Activated CD8-positive, alpha-beta memory T cell treated with anti-CD3 and anti-CD28 coated beads, Interleukin-2, amount 50 U/mL, for 48 hours (primary cell): ENCODE measurements at places on chromosomes 11 and 22.

DNA sequence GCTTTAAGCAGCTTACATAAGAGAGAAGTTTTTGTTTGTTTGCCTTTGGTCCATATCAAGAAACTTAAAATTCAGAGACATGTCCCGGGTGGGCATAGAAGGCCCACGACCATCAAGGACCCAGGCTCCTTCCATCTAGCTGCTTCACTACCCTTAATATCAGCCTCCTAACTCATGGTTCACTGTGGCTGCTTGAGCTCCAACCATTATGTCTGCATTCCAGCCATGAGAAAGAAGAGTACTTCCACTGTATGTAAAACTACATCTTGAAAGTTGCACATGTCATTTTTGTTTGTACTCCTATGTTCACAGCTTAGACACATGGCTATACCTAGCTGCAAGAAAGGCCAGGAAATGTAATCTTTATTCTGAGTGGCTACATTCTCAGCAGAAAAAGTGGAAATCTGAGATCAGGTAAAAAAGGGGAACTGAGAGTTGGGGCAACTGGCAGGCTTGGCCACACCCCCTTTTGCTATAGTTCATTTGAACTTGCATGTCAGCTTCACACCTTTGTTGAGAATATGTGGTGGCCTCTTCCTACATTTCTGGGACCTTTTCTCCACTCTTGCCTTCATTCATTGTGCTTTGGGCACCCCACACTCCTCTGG, 81.3 kb upstream of the TP53I11 start:
- DNase-seq, result no peak

DNA sequence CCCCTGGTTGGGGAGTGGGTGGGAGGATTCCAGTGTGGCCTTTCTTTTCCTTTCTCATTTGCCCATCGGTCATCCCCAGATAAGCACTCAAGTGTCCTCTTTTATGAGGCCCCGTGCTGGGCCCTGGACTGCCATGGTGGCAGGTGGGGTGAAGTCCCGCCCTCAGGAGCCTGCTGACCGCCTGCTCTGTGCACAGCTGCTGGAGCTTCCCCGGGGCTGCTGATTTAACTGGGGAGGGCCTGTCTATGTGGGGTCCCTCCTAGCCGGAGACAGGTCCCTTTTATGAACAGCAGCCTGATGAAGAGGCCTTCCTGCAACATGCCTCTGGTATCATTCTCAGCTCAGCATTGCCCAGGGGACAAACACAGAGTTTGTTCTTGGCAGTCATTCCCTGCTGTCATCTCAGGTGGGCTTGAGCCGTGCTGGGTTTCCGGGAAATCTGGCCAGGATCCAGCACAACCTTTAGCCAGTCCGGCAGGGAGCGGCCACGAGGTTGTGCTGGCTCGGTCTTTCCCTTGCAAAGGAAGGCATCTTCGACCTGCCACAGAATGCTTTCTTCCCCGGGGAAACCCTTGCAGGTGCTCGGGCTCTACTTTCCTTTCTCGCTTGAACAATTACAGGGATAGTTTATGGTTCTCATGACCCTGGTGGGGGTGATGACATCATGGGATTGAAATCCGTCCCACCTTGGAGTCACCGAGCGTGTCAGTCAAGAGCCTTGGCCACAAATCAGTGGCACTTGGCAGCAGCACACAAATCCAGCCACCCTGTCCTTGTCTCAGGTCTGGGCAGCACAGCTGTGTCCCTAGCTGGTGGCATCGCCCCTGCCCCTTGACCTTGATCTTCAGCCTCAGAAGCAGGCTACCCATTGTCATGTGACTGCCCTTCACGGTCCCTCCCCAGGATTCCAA, 20.1 kb downstream of the ST14 start:
- no peak for DNase-seq

DNA sequence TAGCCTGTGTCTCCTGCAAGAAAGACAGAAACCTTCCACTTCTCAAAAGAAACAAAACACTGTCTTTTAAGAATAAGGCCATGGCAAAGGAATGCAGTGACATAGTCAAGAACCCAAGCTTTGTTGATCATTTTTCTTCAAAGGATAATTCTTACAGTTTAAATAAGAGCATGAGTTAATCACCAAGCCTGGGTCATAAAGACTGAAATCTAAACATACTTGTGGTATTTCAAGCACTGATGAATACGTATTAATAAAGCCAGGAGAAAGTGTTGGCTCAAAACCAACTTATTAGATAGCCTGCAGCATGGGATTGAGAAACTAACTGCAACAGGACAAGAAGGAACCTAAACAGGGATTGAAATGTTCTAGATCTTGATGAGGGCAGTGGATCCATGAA, 143.3 kb upstream of the MTNR1B start:
- DNase-seq, result no peak

DNA sequence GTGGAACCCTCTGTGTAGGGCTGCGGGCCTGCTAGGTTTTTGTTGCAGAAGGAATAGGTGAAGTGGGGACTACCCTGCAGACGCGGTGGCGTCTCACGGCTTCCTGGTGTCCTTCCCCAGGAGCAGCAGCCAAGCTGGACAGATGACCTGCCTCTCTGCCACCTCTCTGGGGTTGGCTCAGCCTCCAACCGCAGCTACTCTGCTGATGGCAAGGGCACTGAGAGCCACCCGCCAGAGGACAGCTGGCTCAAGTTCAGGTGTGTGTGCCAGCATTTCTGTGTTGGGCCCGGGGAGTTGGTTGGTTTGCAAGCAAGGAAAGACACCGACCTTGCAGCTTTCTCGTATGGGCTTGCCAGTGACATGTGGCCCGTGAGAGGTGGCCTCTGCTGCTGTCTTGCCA, 15.3 kb downstream of the TAB1 start:
- DNase-seq, result no peak

- DNase-seq, result no peak
These were observed 81.7 kb downstream of the BCR start for GRCh38 chr22:23261900-23262450.

- no peak for DNase-seq
These were observed 23.5 kb downstream of the TP53AIP1 start for GRCh38 chr11:128919216-128919615.

GRCh38 chr11:108536783-108537182, 38.6 kb upstream of the POGLUT3 start:
- no peak for DNase-seq

- DNase-seq, result no peak
These were observed 27.3 kb downstream of the CTR9 start for GRCh38 chr11:10778217-10778970.

DNA sequence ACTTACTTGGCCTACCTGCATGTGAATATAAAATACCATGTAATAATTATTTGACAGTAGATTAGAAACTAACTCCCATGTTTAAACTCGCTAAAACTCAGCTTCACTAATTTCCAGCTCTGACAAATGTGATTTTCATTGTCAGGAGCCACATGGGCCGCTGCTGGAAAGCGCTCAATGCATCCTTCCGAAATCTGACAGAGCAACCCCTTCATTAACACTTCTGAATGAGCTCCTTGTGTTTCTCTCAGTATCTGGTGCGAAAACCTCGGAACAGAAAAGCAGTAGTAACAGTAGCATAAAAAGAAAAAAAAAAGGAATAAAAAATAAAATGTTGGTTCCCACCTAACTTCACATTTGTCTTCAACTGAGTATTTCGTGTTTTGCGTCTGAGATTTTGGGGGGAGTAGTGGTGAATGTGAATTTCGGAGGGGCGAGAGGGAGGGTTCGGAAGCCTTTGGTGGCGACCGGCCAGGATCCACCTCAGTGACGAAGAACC, 710 bp downstream of the MTCH2 start:
- no peak for DNase-seq
